ENCODE measurements at places on chromosomes 4 and X.
A peak's percentile ranks its signal among the peaks of the same experiment; 100 is the strongest.

DNA sequence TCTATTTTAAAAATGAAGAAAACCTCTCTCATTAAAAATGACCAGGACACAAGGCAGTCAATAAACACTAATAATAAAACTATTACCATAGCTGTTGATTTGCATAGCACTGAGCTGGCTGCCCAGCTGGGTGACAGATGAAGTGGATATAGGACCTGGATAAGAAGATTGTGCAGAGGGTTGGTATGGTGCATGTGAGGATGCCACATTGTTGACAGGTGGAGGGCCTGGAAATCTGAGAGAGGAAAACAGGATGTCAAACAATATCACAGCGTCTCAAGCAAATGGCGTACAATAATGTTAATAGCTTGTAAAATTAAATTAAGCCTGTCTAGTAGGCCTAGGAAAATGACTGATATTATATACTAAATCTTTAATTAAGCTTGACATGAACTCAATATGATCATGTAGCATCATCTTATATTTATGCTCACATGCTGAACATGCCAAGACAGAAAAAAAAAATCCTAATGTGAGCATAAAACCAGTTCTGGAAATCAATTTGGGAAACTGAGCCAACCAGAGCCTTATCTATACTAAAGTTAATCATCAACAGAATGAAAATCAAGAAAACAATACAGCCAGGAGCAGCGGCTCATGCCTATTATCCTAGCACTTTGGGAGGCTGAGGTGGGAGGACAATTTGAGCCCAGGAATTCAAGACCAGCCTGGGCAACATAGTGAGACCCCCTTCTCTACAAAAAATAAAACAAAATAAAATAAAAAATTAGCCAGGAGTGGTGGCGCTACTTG is 18.6 kb downstream of the SEC24D start:
- no peak for DNase-seq

DNA sequence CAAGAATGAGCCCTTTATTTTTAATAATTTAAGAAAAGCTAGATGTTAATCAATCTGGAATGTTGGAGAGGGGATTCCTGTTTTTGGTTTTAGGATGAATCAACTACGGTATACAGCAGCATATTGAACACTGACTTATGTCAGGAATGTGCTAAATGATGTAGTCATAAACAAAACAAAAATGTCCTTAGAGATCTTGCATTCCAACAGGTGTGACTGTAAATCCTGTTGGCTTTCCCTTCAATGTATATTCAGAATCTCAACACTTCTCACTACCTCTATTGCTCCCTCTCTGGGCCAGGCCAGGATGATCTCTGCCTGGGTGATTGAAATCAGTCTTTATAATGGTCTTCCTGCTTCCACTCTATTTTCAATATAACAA is 37.8 kb upstream of the BDH2 start:
- DNase-seq = no peak

DNA sequence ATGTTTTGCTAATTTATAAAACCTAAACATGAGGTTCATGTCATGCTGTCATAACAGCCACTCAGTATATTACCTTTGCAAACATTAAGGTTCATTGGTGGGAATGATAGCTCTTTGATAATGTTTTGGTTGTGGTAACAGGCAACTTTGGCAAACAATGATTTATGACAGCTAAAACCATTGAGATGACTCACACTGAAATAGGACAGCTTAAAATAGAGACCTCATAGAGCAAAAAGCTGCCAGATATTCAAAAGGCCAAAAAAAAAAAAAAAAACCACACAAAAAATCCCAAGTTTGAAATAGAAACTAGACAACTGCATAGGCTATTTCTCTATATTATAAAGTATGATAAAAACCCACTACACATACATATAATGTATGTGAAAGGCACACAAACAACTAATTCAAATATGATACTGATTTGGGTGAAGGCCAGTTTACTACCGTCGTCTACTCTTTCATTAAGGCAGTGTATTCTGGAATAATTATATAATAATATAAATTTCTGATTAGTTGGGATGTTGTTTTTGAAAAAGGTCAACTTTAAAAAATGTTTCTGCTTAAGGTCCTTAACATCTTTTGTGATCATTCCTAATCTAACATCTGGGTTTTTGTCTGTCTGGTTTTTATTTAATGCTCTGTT is 646.0 kb upstream of the PITX2 start:
- DNase-seq = no peak

DNA sequence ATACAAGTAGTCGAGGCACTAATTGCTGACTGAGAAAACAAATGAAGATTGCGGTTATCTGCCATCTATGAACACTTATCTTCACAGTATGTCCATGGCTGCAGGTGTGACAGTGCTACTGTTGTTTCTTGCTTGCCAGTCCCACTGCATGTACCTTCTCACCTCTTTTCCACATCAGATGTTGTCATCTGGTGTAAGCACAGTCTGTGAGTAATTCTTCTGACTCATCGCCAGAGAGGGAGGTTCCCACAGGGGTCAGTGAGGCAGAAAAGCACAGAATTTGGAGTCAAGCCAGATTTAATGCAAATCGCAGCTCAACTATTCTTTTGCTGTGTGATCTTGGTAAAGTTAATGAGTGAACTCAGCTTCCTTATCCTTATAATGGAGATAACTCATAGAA is 144.4 kb downstream of the GLRA2 start:
- DNase-seq = no peak

GRCh38 chrX:19902110-19902509 is 14.7 kb upstream of the SH3KBP1 start:
- no peak for DNase-seq

GRCh38 chr4:40334591-40335524 is at the start of gene CHRNA9:
TSS of gene CHRNA9 (plus strand) at chr4:40335333. CDS start at chr4:40335468, 135 bp downstream.
- DNase-seq = no peak

DNA sequence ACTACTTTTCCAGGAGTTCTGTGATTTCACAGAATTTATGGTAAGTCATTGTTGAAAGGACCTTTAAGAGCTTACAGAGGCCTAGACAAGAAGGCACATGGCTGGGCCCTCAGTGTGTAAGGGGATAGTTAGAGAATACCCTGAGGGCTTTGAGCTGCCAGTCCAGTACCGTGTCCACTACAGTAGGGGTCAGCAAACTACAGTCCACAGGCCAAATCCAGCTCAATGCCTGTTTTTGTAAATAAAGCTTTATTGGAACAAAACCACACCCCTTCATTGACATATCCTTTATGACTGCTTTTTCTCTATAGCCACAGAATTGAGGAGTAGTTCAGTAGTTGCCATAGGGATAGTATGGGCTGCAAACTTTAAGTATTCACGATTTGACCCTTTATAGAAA is 176.2 kb downstream of the MID1 start:
- DNase-seq = no peak

- DNase-seq = no peak
Observed at GRCh38 chr4:38752941-38753806, 29.6 kb downstream of the TLR10 start.

DNA sequence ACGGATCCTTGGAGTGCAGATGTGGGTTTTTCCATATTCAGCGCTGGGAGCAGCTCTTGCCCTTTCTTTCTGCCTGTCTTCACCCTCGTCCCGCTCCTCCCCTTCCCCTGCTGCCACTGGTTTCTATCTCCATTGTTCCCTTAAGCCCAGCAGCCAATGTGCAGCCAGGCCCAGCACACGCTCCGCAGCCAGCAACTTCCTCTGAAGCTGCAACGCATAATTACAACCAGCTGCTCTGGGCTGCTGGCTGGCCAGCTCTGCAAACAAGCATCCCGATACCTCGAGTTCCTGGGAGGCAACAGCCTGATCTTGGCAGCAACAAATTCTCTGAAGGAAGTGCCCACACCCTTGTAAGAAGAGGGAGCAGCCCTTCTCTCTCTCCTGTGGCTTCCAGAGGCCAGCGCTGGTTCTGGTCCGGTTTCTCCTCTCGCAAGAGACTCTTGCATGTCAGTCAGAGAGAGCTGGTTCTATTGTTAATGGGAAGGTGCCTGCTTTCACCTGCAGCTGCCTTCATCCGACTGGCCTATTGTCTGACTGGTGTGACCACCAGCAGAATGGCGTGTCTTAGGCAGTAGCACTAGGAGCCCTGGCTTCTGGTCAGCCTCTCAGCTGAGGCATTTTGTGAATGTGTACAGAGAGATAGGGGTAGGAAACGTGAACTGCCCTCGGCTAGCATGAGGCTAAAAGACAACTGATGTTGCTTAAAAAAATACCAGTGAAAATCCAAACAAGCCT is 83.8 kb upstream of the MAML3 start:
- peak; percentile 90 for DNase-seq

- no peak for DNase-seq
Observed at GRCh38 chr4:147355847-147356246, 125.0 kb upstream of the EDNRA start.

- no peak for DNase-seq
Observed at GRCh38 chr4:55157559-55158277, 32.3 kb upstream of the KDR start.

DNA sequence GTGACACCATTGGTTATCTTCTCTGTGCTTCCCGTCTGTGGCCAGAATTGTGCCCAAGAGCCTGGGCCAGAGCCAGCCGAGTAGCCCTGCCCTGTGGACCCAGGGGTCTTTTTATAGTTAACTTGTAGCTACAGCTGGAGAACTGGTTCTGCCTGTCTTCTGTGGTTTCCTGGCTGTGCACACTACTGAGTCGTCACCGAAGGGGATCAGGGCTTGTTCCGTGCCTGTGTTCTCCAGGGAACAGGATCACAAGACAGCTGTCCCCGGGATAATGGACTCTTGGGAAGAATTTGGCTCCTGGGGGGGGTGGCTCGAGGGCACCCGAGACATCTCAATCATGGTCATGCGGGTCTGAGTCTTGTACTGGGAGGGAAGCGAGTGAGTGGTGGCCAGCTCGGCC is 22.1 kb upstream of the OPN1LW start:
- no peak for DNase-seq

- no peak for DNase-seq
Observed at GRCh38 chr4:131584587-131584986, 1564.5 kb upstream of the PCDH10 start.

DNA sequence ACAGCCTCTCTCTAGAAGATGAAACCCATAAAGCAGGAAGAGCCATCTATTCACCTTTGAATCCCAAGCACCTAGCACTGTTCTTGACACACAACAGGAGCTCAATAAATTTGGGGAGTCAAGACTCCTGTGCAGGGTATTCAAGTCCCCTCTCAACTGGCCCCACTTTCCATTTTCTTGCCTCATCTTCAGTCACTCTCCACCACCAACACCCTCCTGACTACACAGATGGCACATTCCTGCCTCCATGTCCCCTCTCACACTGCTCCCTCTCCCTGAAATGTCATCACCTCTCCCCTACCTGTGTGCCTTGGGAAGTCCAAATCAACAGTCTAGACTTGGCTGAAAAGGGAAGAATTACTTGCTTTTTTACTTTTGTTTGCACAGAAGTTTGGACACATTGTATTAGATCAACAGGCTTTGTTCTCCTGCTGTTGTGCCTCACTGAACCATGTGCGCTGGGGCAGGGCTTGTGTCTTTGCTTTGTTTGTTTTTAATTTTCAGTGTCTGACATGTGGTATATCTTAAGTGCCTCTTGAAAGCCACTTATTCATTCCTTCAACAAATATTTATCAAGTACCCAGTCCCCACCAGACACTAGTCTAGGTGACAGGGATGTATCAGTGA is 85.1 kb downstream of the APBB2 start:
- DNase-seq = no peak

DNA sequence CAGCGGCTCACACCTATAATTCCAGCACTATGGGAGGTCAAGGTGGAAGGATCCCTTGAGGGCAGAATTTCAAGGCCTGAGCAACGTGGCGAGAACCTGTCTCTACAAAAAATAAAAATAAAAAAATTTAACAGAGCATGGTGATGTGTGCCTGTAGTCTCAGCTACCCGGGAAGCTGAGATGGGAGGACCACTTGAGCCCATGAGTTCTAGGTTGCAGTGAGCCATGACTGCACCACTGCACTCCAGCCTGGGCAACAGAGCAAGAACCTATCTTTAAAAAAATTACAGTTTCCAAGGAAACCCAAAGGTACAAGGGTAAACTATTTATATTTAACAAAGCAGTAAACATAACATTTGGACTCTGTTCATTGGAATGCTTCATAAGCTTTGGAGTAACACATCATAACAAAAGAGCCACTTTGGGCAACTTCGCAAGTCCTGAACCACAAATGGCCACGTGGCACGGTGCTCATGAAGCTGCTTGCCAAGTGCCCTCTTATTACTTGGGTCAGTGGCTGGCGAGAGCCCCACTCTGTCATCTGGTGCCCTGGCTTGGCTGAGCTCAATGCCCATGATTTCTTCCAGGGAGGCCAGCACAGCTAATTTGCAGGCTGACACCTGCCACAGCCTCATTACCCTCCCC is 165.6 kb downstream of the SH3KBP1 start:
- DNase-seq = peak; percentile 50

GRCh38 chr4:136634121-136634520 is 898.2 kb downstream of the PCDH18 start:
- DNase-seq = no peak

GRCh38 chr4:176971576-176972115 is 178.9 kb upstream of the VEGFC start:
- DNase-seq = no peak

GRCh38 chr4:39494354-39494753 is 32.9 kb downstream of the UGDH start:
- DNase-seq = no peak

DNA sequence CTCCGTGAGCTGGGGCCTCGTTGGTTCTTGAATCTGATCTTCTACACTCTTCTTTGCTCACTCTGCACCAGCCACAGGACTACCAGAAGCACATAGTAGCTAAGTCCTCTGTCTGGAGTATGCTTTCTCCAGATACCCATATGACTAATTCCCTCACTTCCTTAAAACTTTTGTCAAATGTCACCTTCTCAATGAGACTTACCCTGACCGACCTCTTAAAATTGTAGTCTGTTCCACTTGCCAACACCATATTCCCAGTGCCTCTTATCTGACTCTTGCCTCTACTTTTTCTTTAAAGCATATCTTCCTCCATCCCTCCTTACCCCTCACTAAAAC is 10.0 kb downstream of the PARM1 start:
- DNase-seq = no peak

DNA sequence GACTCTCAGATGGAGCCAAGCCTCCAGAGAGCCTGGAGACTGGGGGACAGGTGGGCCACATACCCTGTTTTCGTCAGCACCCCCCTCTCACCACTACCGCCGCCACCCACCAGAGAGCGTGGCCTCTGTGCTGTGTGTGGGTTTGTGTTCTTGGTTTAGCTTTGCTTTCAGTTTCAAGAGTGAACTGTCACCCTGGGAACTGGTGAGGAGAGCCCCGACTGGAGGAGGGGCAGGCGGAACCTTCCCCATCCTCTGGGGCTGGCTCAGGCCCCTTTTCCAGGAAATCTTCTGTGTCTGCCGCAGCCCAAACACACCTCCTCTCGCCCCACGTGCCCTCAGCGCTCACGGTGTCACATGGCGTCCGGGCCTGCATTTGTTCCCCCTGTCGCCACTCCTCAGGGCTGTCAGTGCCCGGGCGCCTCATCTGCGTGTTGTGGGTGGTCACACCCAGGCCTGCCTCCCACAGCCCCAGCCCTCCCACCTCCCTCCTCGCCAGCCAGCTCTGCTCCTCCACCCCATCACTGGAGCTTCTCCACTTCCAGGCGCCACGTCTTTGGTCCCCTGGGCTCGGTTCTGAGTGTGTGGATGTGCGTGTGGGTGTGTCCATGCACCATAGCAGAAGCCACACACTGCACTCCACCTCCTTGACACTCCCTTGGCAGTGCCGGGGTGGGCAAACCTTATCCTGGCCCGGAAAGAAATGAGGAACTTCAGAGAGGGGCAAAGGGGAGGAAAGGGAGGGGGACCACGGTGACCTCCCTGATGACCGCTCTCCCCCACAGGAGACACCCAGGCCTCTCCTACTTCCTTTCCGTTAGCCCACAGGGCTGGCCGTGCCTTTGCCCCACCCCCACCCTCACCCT is 27.8 kb downstream of the ELF4 start:
- DNase-seq = no peak

- no peak for DNase-seq
Observed at GRCh38 chrX:45830343-45830742, 629.7 kb upstream of the DIPK2B start.

- DNase-seq = no peak
Observed at GRCh38 chr4:139585473-139585872, 29.5 kb upstream of the SETD7 start.
